ENCODE measurements at places on chromosomes 11 and 22.

- peak; percentile 68 for DNase-seq
These were observed at the start of gene PGAP2 for GRCh38 chr11:3807909-3808860. Gene PGAP2, plus strand, starts transcription at chr11:3808560. Its CDS starts 2,700 bp downstream, at chr11:3811260.

GRCh38 chr22:49566693-49567092 lies 261.0 kb downstream of the BRD1 start:
- DNase-seq, result no peak

GRCh38 chr11:102473543-102473942 lies 21.0 kb upstream of the TMEM123 start:
- no peak for DNase-seq

GRCh38 chr22:33952776-33953175 lies 32.5 kb upstream of the LARGE1 start:
- DNase-seq, result no peak

GRCh38 chr11:34364102-34364501 lies 6.3 kb upstream of the ABTB2 start:
- DNase-seq, result no peak

DNA sequence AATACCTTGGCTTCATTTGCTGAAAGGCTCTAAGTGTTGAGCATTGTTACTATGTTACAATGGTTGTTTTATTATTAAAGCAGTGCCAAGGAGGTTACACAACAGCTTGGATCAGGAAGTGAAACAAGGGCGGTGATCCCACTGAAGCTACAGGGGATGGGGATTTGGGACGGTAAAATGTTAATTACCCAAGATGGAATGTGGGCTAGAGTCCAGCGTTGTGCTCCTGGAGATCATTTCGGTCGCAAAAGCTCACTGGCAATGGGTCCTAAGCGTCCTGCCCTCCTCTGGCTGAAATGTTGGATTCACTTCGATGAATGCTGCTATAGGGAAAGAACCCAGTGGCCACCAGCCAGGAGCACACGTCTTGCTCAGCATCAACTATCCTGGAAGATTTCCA lies 48.3 kb downstream of the FAM83F start:
- DNase-seq, result no peak

GRCh38 chr11:6354651-6355485 lies 34.6 kb upstream of the CAVIN3 start:
- no peak for DNase-seq

- no peak for DNase-seq
These were observed 38.5 kb upstream of the PRODH start for GRCh38 chr22:18974477-18975180.

DNA sequence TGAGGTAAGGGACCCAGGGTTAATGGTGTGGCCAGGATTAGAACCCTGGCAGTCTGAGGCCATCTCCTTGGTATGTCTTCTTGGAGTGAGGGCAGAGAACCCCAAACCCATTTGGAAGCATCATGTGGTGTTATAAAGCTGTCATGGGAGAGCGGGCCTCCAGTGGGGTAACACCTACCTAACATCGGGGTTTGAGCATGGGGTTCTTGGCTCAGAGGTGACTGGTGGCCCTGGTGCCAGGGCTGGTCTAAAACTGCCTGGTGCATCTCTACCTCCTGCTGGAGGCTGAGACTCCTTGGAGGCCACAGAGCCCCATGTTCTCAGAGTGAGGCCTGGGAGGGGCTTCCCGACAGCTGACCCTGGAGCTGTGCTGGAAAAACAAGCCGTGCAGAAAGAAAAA lies 4.5 kb downstream of the PRDM11 start:
- DNase-seq, result no peak

GRCh38 chr22:47572443-47572842 lies 810.0 kb downstream of the TBC1D22A start:
- DNase-seq, result no peak

- no peak for DNase-seq
These were observed 19.9 kb downstream of the SERGEF start for GRCh38 chr11:17992916-17993315.

DNA sequence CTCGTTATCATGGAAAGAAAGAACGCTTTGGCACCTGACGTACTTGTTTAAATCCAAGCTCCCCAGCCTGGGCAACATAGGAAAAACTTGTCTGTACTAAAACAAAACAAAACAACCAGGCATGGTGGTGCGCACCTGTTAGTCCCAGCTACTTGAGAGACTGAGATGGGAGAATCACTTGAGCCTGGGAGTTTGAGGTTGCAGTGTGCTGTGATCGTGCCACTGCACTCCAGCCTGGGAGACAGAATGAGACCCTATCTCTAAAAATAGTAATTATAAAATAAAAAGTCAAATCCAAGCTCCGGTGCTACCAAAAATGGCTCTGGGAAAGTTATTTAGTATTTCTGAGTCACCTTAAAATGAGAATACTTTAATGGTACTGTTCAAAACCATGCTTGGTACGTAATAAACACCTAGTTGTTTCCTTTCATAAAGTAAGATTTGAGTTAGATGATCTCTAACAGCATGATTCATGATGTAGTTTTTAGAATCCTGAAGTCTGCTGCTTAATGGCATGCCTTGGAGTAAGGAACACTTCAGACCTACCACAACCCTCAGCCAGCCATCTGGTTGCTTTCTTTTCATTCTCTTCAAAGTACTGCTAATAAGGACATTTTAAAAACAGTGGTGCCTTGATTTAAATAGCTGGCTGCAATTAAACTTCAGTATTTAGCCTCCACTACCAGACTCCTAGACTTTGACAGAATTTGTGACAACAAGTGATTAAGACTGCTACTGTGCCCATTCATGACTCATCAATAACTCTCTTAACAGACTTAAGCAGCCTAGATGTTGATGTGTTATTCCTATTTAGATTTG lies 8.4 kb downstream of the PPME1 start:
- DNase-seq, result peak; percentile 45

DNA sequence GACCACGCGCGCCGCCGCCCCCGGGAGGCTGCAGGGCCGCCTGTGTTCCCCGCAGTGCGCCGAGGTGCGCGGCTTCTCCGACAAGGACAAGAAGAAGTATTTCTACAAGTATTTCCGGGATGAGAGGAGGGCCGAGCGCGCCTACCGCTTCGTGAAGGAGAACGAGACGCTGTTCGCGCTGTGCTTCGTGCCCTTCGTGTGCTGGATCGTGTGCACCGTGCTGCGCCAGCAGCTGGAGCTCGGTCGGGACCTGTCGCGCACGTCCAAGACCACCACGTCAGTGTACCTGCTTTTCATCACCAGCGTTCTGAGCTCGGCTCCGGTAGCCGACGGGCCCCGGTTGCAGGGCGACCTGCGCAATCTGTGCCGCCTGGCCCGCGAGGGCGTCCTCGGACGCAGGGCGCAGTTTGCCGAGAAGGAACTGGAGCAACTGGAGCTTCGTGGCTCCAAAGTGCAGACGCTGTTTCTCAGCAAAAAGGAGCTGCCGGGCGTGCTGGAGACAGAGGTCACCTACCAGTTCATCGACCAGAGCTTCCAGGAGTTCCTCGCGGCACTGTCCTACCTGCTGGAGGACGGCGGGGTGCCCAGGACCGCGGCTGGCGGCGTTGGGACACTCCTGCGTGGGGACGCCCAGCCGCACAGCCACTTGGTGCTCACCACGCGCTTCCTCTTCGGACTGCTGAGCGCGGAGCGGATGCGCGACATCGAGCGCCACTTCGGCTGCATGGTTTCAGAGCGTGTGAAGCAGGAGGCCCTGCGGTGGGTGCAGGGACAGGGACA lies 2.7 kb downstream of the NLRP6 start:
- DNase-seq, result no peak

DNA sequence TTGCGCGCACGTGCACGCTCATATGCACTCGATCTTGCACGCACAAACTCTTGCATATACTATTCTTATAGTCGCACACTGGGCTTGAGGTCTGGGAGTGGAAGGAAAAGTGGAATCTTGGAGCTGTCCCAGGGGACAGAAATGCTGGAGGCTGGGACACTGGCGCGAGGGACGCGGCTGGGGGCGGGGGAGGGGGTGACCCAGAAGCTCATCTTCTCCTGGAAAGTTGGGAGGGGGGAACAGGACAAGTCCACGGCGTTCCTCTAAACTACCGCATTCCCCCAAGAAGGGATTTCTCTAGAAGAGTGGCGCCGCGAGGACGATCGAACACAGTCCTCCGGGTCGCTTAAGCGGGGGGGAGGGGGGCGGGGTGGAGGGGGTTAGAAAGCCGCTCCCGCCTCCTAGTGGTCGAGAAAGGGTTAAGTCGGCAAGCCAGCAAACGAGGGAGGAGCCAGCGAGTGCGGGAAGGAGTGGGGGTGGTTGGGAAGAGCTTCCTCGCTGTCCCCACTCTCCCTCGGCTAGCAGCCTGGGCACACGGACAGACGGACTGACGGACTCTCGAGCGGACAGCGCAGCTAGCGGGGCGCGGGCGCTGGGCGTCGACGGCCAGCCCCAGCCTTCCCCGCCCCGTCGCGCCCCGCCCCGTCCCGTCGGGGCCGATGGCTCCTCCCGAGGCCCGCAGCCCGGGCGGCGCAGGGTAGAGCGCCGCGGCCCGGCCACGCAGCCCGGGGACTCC lies at the start of gene RTN4RL2:
RTN4RL2 (plus strand) TSS at position 507 of the 736 bp plus-strand sequence. CDS start 338 bp downstream, outside the sequence.
- DNase-seq, result peak; percentile 67

DNA sequence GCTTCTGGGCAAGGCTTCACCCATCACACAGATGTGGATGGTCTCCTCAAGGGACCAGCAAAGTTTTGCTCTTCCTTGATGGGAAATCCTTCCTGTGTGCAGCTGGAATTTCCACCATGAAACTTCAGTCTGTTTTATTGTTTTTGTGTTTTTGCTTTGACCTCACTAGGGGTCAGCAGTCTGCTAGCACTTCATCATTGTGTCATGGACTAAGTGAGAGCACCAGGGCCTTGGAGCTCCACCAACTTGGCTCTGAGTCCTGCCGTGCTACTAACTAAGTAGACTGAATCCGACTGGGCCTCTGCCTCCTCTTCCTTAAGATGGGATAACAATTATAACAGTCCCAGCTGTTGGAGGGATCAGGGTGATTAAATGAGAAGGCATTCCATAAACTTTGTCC lies 305.8 kb upstream of the NCAM1 start:
- DNase-seq, result no peak

GRCh38 chr11:92180226-92180625 lies 44.4 kb upstream of the FAT3 start:
- DNase-seq, result no peak

DNA sequence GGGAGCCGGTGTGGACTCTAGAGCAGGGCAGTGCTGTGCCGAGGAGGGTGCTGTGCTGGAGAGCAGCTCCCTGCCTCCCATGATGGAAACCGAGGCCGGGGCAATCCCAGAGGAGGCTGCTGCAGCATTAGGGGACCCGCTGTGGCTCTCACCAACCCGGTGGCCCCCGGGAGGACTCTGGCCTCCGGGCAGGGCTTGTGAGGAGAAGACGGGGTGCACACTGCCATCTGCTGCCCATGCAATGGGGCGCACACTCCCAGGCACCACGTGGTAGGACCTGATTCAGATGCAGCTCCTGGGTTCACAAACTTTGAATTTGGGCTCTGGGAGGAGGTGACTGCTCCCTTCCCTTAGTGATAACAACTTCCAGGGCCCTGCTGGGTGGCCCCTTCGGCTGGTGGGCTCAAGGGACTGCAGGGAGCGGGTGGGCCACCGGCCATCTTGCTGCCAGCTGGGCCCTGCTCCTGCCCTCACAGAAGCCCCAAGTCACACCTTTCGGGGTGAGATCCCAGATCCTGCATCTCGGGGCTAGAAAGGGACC lies 93.8 kb upstream of the FGF3 start:
- DNase-seq, result peak; percentile 36

DNA sequence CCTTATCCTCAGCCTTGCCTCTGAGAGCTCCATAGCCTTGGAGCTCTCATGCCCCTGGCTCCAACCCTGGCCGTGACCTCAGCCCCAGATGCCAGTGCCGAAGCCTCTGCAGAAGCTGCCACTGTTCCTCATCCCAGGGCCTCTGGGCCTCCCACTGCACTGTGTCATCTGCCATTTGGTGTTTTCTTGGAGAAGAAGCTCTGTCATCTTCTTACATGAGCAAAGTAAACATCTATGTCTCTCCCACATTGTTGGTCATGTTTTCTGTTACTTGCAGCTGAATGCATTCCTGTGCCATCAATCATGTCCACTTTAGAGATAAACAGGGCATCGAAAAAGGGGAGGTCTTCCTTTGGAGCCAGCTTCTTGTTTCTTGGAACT lies 45.0 kb upstream of the FTH1 start:
- DNase-seq, result no peak

GRCh38 chr11:121575963-121576290 lies 123.2 kb upstream of the SORL1-AS1 start:
- DNase-seq, result no peak

DNA sequence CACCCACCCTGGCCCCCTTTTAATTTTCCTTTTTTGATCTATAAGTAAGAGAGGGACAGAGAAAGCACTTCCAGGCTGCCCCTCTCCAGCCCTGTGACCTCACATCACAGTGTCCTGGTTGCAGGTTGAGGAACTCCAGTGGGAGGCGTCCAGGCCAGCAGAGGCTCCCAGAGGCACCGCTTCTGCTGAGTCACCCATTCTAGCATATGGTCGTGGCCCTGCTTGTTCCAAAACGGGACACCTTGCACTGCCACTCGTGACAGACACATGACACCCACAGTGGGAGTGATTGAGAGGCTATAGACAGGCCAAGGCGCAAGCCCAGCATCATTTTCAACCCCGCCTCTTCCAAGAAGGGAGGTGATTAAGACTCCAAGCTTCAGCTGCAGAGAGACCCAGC lies 16.0 kb upstream of the TMPRSS4 start:
- DNase-seq, result no peak

GRCh38 chr22:30947173-30947815 lies 21.3 kb downstream of the MORC2 start:
- no peak for DNase-seq

GRCh38 chr11:58600510-58600909 lies 21.6 kb downstream of the ZFP91 start:
- no peak for DNase-seq

DNA sequence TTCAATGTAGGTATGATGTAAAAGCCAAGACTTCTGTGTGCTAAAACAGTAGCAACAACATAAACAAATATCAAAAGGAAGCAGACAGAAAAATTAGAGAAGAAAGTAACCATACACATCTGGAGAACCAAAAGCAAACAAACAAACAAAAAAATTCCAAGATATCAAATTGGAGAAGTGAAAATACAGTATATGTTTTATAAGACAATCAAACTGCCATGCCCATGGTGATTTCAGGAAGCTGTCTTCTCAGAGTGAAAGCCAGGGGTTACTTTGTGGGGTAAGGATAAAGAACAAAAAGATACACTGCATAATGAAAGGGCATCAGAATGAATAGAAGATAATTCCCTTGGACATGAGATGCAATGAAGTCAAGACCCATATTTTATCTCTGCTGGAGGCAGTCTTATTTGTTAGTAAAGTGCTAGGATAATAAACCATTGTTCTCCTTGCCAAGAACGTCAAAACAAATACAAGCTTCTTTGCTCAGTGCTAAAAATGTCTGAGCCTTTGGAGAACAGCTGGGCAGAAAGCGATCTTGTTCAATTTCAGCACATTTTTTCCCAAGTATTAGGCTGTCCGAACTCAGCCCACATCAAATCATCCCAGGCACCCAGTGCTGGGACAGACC lies 38.1 kb upstream of the LDLRAD3 start:
- DNase-seq, result no peak

All from activated CD4-positive, alpha-beta T cell treated with anti-CD3 and anti-CD28 coated beads, Interleukin-10, Interleukin-2, amounts not matched to agents 100 ng/mL and 50 ng/mL, durations not matched to agents 16 hours and 8 hours (primary cell).